Right renal pelvis (tissue), 4 donors: ENCODE measurements at places on chromosomes 4 and X. TPM values are rescaled to one million over a fixed set of nuclear protein-coding genes. Genes with fewer than 3 reads are reported as not detected.

- DNase-seq, result no peak
Observed at GRCh38 chrX:24619647-24620046, 27.5 kb downstream of the PCYT1B start.

DNA sequence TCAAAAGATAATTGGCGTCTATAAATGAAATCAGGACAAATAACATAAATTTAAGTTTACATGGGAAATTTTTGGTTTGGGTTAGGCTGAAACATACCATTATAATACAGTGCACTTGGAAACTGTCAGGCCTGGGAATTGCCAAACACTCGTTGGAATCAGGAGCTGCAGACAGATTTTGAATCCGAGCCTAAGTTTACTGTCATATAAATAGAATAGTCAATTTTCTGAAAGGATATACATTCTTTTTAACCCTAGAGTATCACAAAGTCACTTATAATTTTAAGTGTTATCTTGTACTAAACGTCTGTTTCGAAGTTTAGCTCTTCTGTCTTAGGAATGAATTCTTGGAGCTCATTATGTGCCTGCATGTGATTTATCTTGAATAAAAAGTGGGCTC, 234.1 kb downstream of the VEGFC start:
- no peak for DNase-seq

DNA sequence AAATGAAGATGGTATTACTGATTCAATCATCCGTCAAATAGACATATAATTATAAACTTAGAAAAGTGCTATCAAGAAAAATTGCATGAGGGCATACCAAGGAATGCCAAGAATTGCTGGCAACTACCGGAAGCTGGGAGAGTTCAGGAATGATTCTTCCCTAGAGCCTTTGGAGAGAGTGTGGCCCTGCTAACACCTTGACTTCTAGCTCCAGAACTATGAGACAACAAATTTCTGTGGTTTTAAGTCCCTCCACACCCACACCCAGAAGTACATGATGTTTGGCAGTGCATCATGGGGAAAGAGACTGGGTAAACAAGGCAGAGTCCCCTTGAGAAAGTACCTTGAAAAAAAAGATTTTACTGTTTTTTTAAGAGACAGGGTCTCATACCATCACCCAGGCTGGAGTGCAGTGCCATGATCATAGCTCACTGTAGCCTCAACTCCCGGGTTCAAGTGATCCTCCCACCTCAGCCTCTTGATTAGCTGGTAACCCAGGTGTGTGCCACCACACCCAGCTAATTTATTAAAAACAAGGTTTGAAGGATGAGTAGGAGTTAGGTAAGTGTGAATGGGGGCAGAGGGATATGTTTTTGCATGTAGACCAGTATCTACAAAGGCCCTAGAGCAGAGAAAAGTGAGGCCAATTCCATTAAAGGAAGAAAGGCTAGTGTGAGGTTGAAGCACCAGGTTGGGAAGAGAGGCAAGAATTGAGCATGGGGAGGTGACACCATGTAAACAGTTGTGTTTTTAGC, 53.1 kb downstream of the GSX2 start:
- DNase-seq, result no peak

SLC34A2 gene
- polyA plus RNA-seq, result 24.1 TPM

DNA sequence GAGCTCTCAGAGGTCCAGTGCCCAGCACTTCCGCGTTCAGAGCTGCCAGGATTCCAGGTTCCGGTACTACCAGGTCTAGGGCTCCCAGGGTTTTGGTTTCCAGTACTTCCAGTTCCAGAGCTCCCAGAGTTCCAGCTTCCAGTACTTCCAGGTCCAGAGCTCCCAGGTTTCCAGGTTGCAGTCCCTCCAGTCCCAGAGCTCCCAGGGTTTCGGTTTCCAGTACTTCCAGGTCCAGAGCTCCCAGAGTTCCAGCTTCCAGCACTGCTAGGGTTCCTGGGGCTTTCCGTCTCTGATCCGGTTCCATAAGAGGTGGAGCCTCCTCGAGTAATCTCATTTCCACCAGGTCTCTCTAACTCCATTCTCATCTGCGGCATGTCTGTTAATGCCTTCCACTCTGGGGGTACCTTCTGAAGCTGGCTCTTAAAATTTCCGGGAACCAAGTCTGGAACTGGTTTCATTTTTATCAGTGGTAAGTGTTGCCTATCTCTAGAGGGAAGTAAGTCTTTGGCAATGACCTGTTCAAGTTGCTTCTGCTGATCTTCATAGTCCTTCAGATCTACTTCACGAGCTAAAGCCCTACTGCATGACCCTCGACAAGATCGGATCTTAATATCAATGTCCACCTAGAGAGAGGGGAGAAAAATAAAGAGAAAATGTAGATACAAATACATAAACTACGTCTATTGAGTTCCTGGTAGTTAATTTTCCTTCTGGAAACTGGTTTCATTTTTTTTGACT, 4.1 kb downstream of the FGA start:
- no peak for DNase-seq

PDGFRA gene
- 208 TPM for polyA plus RNA-seq

DNA sequence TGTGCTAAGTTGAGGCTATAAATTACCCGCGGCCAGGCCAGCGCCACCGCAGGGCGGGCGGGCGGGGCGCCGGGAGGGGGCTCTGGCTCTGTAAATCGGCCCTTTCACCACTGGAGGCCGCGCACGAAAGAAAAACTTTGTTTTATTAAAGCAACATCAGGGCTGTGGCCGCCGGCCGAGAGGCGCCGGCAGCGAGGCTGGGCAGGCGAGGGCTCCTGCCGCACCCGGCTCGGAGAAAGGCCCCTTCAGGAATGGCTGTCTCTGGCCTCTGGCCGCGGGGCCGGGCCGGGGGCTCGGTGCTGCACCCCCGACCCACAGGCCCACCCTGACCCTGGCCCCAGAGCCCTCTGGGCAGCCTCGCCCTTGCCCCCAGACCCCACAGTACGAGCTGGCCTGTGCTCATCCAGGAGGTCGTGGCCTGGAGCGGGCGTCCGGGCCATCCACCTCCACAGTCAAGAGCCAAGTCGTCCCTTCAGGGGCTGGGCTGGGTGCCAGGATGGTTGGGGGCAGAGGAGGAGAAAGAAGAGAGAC, 29.5 kb upstream of the FGFR3 start:
- no peak for DNase-seq

DNA sequence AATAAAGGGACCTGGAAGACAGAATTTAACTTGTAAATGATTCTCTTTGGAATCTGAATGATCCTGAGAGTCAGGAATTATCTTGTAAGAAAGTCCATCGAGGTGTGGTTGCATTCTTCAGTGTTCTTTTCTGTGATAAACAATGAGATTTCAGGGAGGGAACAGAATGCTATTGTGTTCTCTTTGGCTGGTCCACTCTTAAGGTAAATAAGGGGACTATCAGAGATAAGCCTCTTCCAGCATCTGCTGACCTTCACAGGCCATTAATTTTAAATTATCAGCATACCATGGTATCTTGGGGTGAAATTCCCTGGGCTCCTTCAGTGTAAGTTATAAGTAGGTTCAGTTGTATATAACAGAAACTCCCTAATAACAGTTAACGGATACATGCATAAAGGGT, 107.1 kb upstream of the ARHGAP24 start:
- no peak for DNase-seq

- peak; percentile 16 for DNase-seq
Observed at GRCh38 chr4:141158219-141158618, 24.9 kb upstream of the RNF150 start.

DNA sequence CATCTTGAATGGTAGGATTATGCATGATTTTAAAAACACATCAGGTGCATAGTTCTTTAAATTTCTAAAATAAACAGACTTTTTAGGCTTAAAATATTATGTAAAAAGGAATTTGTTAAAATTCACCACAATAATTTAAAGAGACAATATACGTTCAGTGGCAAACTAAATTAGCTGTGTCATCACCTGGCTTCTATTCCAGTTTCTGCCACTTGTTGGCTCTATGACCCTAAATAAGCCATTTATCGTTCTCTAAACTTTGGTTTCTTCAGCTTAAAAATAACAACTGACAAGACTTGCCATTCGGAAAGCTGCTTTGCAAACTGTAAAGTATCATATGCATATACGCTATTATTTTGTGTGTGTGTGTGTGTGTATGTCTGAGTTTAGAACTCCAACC, 141.3 kb downstream of the MGST2 start:
- no peak for DNase-seq

UNC5C gene
- 36.7 TPM for polyA plus RNA-seq

DNA sequence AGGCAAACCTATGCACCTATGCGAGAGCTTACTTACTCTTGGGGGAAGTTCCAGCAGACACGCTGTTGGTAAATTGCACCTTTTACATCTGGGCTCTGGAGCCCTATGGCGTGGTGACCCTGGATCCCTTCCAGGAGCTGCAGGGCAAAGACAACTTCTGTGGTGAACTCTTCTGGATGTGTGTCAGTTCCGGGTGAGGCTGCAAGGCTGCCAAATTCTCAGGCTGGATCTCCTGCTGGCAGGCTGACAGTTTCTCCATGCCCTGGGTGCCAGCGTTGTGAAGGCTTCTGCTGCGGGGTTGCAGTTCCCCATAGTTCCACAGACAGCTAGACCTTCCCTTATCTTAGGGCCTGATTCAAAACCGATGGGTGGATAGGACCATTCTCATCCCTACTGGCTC, 37.9 kb downstream of the RAP2C start:
- no peak for DNase-seq

GRCh38 chr4:1222036-1222789, 26.7 kb downstream of the CTBP1 start:
- no peak for DNase-seq

DNA sequence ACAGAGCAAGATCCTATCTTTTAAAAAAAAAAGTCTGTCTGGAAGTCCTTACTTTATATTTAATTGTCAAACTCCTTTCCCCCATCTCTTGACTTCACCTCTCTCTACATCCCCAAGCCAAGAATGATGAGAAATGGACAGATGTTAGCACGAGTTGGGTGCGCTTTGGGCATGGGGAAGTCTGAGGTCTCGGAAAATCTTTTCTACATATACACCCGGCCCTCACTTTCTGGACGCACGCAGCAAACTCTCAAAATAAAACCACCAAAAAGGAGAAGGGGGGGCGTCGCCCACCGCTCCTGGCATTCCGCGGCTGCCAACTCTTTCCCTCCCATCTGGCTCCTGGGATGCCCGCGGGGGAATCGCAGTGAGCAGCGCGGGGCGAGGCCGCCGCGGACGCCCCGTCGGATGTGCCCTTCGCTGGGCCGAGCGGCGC, 756 bp downstream of the IGFBP7 start:
- DNase-seq, result no peak

- DNase-seq, result no peak
Observed at GRCh38 chrX:96445531-96446065, 239.0 kb upstream of the DIAPH2 start.

DNA sequence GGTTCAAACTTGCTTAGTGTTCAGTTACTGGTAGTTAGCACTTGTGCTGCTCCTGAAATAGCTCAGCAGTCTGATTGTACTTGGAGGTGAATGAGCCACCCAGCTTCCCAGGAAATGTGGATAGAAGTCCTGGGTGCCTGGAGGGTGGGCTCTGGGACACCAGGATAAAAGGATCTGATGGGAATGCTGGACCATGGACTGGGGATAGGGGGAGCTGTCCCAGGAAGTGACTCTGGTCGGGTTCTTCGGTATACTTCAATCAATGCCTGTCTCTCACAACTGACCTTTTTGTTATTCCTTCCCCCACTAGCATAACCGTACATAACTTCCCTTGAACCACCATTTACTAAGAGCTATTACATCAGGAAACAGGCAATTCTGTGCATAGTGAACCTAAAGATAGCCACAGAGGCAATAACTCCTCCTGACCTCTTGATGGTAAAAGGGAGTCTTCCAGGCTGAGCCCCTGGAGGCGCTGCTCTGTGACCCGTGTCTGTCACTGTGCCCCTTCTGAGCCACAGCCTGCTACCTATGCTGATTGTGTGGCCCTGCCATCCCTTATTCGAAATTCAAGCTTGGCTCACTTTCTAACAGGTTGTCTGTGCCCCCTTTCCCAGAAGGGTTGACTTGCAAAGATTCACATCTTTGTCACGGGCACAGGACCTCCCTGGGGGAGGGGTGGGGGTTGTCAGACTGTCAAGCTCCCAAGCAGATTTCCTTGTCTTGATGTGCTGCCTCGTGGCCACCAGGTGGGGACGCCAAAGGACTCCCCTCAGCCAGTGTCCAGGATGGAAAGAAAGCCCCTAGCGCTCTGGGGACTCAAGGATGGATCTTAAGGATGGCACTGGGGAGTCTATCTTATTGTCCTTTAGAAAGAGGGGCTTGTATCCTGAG, 24.5 kb upstream of the WDR1 start:
- DNase-seq, result no peak

HTR2C gene
- polyA plus RNA-seq, result 0.32 TPM
